ENCODE measurements at places on chromosomes 7 and 10.

- no peak for DNase-seq
These were observed 14.6 kb downstream of the VOPP1 start for GRCh38 chr7:55557666-55558188.

DNA sequence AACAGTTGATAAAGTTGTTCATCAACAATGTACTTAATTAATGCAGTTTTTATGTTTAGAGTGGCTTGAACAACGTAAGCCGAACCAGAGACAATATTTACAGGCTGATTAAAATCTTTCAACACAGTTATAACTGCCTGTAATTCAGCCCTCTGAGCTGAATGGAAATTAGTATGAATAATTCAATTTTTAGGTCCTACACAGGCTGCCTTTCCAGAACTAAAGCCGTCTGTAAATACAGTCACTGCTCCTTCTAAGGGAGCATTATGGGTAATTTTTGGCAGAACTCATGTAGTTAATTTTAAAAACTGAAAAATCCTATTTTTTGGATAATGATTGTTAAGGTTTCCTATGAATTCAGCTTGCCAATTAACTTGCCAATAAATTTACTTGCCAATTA lies 2.6 kb upstream of the GIMAP4 start:
- DNase-seq, result no peak

- DNase-seq, result no peak
These were observed 12.4 kb downstream of the MAT1A start for GRCh38 chr10:80277016-80277415.

GRCh38 chr10:70508912-70509756 lies 30.6 kb downstream of the PALD1 start:
- DNase-seq, result no peak

GRCh38 chr10:127345231-127345965 lies 149.0 kb upstream of the INSYN2A start:
- no peak for DNase-seq

GRCh38 chr7:93043385-93043985 lies 74.3 kb downstream of the SAMD9 start:
- no peak for DNase-seq

DNA sequence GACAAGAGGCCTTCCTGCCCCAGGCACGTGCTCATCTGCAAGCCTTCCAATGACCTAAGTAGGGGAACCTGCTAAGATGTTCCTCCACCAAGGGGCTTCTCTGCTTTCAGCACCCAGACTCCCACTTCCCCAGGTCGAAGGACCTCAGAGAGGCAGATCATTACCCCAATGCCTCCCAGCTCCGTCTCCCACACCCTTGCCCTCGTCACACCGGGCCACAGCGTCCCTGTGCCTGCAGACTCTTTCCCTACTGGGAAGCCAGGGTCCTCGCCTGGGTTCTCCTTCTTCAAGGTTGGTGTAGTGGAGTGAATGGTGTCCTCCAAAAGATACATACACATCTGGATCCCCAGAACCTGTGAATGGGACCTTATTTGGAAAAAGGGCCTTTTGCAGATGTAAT lies 151.9 kb downstream of the UBE2H start:
- DNase-seq, result no peak

Data from stimulated activated CD4-positive, alpha-beta T cell treated with anti-CD3 and anti-CD28 coated beads, TNF-alpha, amount 100 ng/mL, for 1 hour (primary cell).